Nucleus accumbens (tissue), 56 donors: ENCODE measurements at places on chromosomes 2 and 18.
A peak's percentile ranks its signal among the peaks of the same experiment; 100 is the strongest.

GRCh38 chr2:7527165-7527722 lies 610.0 kb downstream of the RNF144A start:
- no peak for DNase-seq

GRCh38 chr2:174263997-174264396 lies 15.7 kb upstream of the OLA1 start:
- DNase-seq = no peak

DNA sequence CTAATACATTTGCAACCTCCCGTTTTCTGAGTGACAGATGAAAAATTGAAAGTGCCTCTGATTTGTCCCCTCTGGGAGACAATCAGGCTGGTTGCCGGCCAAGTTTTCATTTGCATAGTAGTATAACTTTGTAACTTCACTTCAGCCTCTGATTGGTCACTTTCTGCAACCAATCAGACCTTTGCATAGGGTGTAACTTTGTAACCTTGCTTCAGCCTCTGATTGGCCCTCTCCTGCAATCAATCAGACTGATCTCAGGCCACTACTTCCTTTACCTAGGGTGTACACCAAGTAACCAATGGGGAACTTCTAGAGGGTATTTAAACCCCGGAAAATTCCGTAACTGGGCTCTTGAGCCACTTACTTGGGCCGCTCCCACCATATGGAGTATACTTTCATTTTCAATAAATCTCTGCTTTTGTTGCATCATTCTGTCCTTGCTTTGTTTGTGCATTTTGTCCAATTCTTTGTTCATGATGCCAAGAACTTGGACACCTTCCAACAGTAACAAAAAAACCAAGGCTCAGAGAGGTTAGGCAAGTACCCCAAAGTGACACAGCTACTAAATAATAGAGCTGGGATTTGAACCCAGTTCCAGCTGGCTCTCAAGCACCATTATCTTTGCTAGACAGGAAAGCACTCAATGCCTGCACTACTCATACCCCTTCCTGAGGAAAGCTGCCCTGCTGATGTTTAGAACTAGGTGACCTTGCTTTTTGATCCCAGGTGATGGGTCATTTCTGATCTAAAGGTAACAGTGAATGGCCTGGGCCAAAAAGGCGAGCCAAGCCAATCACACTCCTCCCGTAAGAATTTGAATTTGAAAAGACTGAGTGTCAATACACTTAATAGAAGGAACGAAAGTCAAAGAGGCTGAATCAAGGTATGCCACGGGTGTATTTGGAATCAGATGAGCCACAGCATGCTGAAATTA lies 10.9 kb upstream of the MYOM1 start:
- no peak for DNase-seq

DNA sequence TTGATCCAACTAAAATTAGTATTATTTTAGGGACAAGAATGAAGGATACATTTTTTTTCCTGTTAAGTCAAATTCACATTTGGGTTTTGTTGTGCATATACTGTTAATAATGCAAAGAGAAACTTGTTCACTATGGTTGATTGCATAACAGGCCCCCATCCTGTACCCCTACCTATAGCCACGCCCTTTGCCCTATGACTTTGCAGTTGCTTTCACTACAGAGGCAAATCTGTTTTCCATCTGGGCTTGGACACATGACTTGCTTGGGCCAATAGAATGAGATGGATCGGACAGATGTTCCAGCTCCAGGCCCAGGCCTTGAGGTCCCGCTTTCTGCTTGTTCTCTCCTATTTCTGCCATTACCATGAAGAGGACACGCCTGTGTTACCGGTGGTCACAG lies 278.5 kb upstream of the HNRNPA3 start:
- no peak for DNase-seq

- DNase-seq = no peak
Observed at GRCh38 chr2:51960281-51960680, 928.3 kb upstream of the NRXN1 start.

GRCh38 chr2:201420442-201421113 lies 30.7 kb downstream of the TRAK2 start:
- DNase-seq = no peak

DNA sequence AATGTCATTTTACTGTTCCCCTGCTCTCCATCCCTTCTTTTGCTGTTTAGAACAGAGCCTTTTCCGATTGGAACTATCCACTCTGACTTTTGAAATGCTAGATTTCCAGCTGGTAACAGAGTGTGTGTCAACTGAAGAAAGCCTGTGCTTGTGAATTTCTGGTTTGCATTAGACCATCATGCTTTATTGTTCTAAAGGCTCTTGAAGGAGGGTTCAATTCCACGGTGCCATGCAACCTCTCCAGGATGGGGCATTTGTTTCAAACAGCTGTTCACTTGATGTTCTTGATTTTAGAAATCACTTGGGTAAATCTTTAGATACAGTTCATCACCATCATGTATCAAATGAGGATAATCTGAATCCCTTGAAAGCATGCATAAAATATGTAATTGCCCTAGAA lies 156.7 kb downstream of the QPCT start:
- no peak for DNase-seq

GRCh38 chr2:5472673-5473072 lies 219.5 kb upstream of the SOX11 start:
- no peak for DNase-seq

GRCh38 chr2:237371856-237372255 lies 42.1 kb downstream of the COL6A3 start:
- DNase-seq = no peak

DNA sequence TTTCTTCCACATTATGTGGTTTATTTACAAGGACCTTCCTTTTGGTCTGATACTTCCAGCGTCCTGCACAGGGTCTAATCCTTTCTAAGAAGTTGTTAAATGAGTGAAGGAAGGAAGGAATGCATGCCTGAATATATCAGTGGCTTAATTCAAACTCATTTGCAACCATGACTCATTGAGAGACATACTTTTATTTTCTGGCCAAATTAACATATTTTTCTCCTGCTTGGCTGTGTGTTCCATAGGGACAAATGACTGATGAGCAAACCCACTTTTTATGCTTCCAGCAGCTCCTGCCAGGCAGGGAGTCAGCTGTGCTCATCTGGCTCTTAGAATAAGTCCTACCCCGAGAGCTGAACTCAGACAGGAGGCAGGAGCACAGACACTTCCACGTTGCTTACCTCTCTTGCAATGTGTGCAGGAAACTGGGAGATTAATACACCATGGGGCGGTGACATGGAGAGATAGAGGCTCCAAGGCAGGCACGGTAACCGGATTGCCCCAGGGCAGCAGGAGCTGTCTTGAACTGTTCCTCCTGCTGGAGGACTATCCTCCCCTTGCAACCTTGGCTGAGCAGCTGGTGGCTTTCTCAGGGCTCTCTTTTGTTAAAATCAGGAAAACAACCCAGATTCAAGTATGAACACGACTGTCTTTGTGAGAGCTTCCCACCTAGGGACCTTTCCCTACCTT lies 667.5 kb upstream of the HS6ST1 start:
- no peak for DNase-seq

DNA sequence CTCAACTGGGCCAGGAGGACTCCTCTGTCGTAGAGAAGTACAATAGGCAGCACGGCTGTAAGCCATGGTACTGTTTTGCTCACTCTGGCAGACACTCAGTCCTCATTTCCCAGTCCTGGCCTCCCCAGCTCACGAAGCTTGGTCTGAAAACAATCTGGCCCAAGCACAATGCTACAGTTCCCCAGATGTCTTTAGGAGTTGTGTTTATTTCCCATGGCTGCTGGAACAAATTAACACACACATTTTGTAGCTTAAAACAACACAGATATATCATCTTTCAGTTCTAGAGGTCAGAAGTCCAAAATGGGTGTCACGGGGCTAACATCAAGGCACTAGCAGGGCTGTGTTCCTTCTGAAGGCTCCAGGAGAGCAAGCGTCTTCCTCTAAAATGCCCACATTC lies 13.0 kb downstream of the FABP1 start:
- no peak for DNase-seq

GRCh38 chr2:150122871-150123613 lies 364.4 kb downstream of the RND3 start:
- no peak for DNase-seq

- DNase-seq = no peak
Observed at GRCh38 chr2:84424152-84424551, 34.9 kb downstream of the SUCLG1 start.

GRCh38 chr2:48438266-48438665 lies 91.7 kb upstream of the STON1 start:
- DNase-seq = no peak

- no peak for DNase-seq
Observed at GRCh38 chr2:28085201-28085600, 194.7 kb downstream of the BABAM2 start.

DNA sequence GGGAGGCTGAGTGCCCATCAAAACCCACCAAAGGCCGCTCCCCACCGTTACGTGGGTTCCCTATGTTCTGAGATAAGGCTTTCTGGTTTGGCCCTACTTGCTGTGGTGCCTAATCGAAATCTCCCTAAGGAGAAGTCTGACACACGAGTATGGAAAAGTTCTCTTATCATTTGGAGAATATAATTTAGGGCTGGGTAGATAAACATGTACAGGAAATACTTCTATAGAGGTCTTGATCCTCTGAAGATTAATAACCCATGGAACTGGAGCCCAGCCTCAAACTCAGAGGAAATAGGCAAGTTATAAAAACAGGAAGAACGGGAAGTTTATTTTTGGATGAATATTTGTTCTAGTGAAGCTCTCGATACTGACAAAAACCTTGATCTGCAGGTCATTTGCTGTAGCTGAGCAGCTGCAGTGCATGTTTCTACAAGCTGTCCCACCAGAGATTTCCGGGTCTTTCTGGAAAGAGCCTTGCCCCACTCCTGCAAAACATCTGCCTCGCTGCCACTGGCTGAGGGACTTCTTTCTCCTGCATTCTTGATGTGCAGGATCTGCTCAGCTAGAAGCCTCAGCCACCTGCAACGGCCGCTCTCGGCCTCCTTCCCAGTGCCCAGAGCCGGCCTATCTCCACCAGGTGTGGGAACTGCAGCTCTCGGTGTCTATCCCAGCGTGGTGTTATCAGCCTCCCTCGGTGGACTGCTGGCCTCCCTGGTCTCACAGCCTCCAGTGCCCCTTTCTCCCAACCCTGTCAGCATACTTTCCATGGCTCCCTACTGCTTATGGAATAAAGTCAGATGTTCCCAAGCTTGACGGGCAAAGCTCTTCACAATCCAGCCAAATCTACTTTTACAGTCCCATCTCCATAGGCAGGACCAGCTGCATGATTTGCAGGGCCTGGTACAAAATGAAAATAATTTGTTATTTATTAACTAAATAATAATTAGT lies 48.6 kb downstream of the SPRED2 start:
- DNase-seq = no peak

DNA sequence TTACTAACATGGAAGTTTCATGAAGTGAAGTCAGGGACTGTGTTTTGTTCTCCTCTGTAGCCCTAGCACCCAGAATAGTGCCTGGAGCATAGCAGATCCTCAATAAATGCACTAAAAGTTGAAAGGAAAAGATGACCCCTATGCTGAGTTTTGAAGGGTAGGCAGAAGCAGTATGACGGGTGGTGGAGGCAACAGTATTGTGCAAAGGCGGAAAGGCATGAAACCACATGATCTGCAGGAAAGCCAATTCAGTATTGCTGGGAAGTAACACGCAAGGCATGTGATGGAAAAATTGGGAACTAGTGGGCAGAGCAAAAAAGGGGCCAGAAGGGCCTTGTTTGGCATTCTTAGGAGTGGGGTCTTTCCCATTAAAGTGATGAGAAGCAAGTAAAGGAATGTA lies 23.1 kb downstream of the DTNB start:
- DNase-seq = no peak

DNA sequence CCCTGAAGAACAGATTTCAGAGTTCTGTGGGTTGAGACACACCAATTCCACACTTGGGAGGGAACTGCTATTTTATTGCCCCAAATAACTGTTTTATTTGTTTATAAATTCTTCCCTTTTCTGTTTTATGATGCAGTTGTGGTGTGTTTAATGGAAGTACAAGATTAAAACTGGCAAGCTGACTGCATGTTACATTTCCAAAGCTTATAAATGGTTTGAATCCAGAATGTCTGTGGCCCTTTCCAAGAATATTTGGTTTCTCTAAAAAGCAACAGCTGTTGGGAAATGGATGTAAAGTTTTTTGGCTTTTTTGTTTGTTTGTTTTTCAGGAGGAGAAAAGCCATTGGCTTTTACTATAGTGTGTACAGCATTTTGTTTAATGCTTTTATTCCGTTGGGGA lies 234.5 kb downstream of the MTX2 start:
- no peak for DNase-seq

GRCh38 chr2:88836351-88836750 lies 144.9 kb downstream of the RPIA start:
- no peak for DNase-seq

DNA sequence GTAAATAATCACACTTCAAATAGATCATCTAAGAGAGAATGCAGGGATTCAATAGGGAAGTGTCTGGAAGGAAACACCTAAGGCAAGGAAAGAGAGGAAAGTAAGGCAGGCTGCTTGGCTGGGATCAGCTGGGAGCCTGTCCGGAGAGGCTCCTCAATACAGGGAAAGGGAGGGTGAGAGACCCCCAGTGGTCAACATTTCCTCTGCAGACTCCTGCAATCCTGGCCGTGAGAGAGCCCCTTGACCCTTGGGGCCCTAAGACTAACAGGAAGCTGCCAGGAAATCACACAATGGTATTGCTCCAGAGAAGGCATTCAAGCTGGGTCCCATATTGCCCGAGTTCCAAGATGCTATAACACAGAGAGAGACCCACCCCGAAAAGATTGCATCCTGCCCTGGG lies 549.4 kb downstream of the NYAP2 start:
- DNase-seq = no peak

DNA sequence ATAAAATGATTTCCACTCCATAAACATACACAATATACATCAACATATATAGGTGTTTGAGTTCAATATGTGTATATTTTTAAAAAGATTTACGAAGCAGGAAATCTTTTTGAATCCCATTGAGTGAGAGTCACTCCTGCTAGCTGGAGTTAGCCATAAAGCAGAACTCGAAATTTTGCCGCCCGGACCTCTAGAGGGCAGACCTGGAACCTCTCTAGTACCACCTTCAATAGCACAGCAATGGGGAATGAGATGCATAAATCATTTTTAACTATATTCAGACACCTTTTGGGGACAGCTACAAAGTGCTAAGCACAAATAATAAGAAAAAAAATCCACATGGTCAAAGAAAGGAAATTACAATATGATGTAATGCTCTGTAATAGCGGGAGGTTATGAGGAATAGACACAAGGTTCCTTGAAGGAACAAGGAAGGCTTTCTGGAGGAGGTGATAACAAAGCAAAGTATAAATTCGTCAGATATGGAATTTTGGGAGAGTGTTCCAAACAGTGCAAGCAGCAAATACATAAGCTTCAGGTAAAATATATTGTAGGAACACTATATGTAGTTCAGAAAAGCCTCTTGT lies 533.4 kb downstream of the ERBB4 start:
- DNase-seq = no peak

- peak; percentile 4 for DNase-seq
Observed at GRCh38 chr2:174729797-174730697, 34.2 kb downstream of the CHRNA1 start.

- DNase-seq = no peak
Observed at GRCh38 chr2:224941960-224942359, 100.3 kb downstream of the DOCK10 start.

- DNase-seq = no peak
Observed at GRCh38 chr18:63266888-63267790, 52.4 kb downstream of the BCL2 start.
